Ovary (tissue), 10 donors: ENCODE measurements at places on chromosomes 11 and 22. TPM values are rescaled to one million over a fixed set of nuclear protein-coding genes. Genes with fewer than 3 reads are reported as not detected.

Gene GAS2
- 3.4 TPM for total RNA-seq

Gene APBB1
- total RNA-seq = 53.7 TPM

Gene MS4A7
- total RNA-seq = 10.7 TPM

Gene ADORA2A
- 3.6 TPM for total RNA-seq

Gene HSPB2
- total RNA-seq = 8.1 TPM

Gene ABCG4
- not detected for total RNA-seq

Gene PGA3
- not detected for total RNA-seq

Gene TMEM109
- total RNA-seq = 109 TPM

Gene OR56A5
- total RNA-seq = not detected

Gene ACTN3
- total RNA-seq = 0.28 TPM

Gene GNG3
- 0.41 TPM for total RNA-seq

Gene TMEM223
- 12.7 TPM for total RNA-seq

Gene LARGE1
- 61.9 TPM for total RNA-seq

Gene AKIP1
- 22.4 TPM for total RNA-seq

Gene TBX1
- total RNA-seq = 2.6 TPM

Gene RTN3
- total RNA-seq = 62.4 TPM

Gene PTPRCAP
- total RNA-seq = 2.4 TPM

Gene VSIG10L2
- 3.3 TPM for total RNA-seq

Gene OMP
- 0.55 TPM for total RNA-seq

Gene APOC3
- 2.7 TPM for total RNA-seq

Gene FGF4
- total RNA-seq = not detected

Gene YAP1
- total RNA-seq = 139 TPM

Gene CHRNA10
- total RNA-seq = 0.34 TPM

Gene NPTXR
- 5.2 TPM for total RNA-seq

Gene C11orf42
- not detected for total RNA-seq

Gene POU2AF1
- total RNA-seq = 4.1 TPM

Gene C11orf86
- total RNA-seq = not detected

Gene OTOG
- total RNA-seq = not detected

Gene TAF1D
- total RNA-seq = 133 TPM

Gene MRGPRE
- not detected for total RNA-seq

Gene SORL1
- 16.7 TPM for total RNA-seq

Gene SLC37A4
- 14.8 TPM for total RNA-seq

Gene BEST1
- total RNA-seq = 1.0 TPM

Gene SYT9
- 0.13 TPM for total RNA-seq

Gene ELFN2
- total RNA-seq = not detected

Gene NRIP3
- 0.85 TPM for total RNA-seq

Gene MPPED2
- 3.0 TPM for total RNA-seq

Gene MRGPRX4
- total RNA-seq = not detected

Gene LRRC4C
- total RNA-seq = 0.30 TPM

Gene BTG4
- total RNA-seq = not detected

Gene SPI1
- 8.5 TPM for total RNA-seq

Gene TUB
- 25.7 TPM for total RNA-seq

Gene SAA1
- 10.8 TPM for total RNA-seq

Gene C1QTNF4
- 12.0 TPM for total RNA-seq

Gene HBB
- 81.3 TPM for total RNA-seq

Gene GNB1L
- total RNA-seq = 7.1 TPM

Gene OR5M3
- total RNA-seq = not detected

Gene LYVE1
- total RNA-seq = 34.5 TPM

Gene OR4A16
- total RNA-seq = not detected

Gene TEF
- 20.0 TPM for total RNA-seq

Gene TMEM135
- total RNA-seq = 16.0 TPM

Gene FAM83F
- 2.4 TPM for total RNA-seq

Gene UBQLN3
- 1.6 TPM for total RNA-seq

Gene BRSK2
- total RNA-seq = 0.35 TPM

Gene TSSK2
- total RNA-seq = not detected

Gene TBRG1
- total RNA-seq = 27.3 TPM

Gene CDC42EP1
- total RNA-seq = 68.2 TPM

Gene APOBEC3H
- not detected for total RNA-seq
